Occipital lobe (tissue), 3 donors: ENCODE measurements at places on chromosomes 11 and 22. TPM values are rescaled to one million over a fixed set of nuclear protein-coding genes. Genes with fewer than 3 reads are reported as not detected.
A peak's percentile ranks its signal among the peaks of the same experiment; 100 is the strongest.

DNA sequence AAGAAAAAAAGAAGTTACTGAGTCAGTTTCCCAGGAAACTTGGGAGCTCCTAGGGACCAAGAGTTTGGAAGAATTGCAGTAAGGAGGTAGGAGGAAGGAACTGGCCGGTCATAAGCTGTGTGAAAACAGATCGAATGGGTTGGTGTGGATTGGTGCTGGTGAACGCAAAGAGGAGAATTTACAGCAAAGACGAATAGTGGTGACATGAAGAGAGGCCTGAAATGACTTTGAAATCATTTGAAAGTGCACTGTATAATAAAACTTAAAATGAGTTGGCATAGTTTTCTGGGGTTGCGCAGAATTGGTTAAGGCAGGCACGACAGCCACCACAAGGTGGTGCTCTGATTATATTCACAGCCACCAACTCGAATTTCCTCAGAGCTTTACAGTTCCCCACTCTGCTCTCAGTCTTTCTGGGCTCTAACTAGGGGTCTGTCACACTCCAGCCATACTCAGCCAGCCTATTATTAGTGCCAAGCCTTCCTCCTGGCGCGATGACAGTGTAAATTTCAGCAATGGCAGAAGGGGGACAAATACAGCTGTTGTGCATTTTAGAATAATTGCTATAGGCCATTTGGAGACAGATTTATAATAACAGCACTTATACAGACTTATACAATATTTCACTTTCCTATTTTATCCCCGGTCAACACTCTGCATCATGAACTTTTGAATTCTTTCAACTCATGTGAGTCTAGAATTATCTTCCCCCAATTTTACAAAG, 8.3 kb upstream of the HTR3B start:
- peak; percentile 34 for DNase-seq

ACR gene
- total RNA-seq: not detected

AGBL2 gene
- total RNA-seq: 0.78 TPM

- no peak for DNase-seq
Measured at GRCh38 chr11:31702966-31703365, 108.2 kb downstream of the PAX6 start.

DNA sequence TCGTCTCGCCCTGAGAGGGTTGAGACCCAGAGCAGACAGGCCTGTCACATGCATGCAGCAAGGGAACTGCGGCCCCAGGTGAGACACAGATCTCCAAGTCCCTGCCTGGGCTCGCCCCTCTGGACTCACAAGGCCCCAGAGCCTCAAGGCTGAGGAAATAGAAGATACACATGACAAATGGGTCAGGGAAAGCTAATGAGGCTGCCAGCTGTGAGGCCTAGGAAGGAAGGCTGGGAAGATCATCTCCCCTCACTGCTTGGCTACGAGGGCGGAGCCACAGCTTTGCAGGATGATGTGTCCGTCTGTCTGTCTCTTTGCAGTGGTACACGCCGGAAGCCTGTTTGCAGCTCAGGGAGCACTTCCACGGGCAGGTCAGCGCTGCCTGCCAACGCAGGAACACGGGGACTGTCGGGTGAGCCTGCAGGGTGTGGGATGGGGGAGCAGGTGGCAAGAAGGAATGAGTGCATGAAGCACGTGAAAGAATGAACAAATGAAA, 4.5 kb downstream of the RAB36 start:
- no peak for DNase-seq

DNA sequence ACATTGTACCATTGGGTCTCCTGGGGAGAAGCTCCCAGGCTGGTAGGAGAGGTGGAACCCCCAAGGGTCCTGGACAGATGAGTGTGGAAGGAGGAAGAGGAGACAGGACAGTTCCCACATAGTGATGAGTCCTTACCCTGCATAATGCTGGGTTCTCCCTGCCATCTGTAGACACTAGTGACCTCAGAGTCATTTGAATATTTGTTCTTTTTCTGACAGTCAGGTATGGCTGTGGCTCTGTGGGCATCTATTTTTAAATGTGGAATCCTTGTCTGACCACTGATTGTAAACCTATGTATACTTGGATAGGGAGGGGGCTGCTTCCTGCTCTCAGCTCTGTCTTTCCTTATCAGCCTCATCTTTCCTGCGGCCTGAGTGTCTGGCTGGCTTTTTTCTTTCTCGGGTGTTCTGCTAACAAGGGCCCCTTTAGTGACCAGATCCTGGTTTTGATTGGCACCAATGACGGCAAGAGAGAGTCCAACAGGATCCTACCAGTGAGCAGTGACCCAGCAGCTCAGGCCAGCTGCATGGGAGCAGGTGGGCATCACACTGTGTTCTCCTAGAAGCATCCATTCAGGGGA, 2.6 kb upstream of the SLC5A1 start:
- no peak for DNase-seq

GRCh38 chr11:63911440-63911839, 5.5 kb downstream of the RCOR2 start:
- DNase-seq: no peak
